Thymus (tissue), 14 donors: ENCODE measurements at places on chromosomes 6 and 20.

- DNase-seq = no peak
These were observed 42.8 kb downstream of the MYH7B start for GRCh38 chr20:34998331-34998950.

- no peak for DNase-seq
These were observed 67.5 kb downstream of the NDUFAF5 start for GRCh38 chr20:13852306-13852705.

- DNase-seq = no peak
These were observed 6.2 kb downstream of the PTPN1 start for GRCh38 chr20:50516180-50516934.

DNA sequence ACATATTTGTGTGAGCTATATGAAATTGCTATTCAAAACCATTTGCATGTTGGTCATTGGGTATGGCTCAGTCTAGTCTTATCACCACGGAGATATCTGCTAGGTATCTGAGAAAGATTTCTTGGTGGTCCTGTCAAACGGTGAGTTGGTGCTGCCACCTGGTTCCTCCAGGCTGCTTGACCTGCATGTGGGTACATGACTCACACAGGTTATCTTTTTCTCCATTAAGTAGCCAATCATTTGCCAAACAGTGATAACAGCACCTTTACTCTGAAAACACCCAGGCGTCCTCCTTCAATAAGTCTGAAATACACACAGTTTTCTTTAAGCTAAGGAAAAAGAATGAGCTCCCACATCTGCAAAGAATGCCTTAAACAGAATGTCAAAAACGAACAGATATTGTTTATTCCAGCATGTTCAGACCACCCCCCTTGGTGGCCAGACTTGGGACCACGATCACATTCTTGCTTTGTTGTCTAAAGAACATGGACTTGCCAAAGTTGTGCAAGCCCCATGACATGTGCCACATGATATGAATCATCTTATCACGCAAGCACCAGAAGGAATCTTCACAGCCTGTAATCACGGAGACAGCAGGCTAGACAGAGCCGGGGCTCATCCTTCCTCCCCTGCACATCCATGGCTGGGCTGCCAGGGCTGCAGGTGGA lies 200.7 kb upstream of the THBS2 start:
- no peak for DNase-seq

- DNase-seq = no peak
These were observed 681 bp downstream of the DIDO1 start for GRCh38 chr20:62925420-62926228.

GRCh38 chr6:11788043-11788442 lies 9.4 kb upstream of the ADTRP start:
- no peak for DNase-seq
